SHP77 (cell line): ENCODE measurements at places on chromosomes 3 and 15.

GRCh38 chr3:106097817-106098435 is 229.1 kb upstream of the CBLB start:
- DNase-seq: no peak

- DNase-seq: no peak
Measured at GRCh38 chr3:73621388-73621787, 3.4 kb downstream of the PDZRN3 start.

DNA sequence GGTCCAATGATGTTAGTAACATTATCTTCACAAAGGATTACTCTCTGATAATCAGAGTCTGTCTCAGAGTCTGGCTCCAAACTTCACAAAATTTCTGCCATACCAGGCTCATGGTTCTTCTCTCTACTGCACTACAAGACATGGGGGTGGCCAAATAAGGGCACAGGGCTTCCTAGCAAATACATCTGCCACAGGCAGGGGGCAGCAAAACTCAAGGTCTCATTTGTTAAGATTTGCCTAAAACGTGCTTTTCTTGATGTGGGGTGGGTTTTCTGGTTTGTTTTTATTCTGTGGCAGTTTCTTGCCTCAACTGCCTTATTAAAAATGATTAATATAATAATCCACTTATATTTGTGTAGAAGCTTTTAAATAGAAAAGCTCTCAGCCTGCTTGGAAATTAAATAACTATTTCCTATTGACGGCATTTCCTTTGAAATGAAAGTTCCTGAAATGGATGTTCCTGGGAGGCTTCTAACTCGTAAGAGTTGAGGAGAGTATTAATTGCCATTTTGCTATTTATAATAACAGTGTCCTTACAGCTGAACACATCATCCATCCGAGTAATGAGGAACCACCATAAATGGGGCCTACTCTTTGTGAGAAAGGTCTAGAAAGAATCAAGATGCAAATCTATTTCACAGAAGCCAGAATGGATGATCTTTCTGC is 53.8 kb downstream of the SST start:
- DNase-seq: peak; percentile 30

DNA sequence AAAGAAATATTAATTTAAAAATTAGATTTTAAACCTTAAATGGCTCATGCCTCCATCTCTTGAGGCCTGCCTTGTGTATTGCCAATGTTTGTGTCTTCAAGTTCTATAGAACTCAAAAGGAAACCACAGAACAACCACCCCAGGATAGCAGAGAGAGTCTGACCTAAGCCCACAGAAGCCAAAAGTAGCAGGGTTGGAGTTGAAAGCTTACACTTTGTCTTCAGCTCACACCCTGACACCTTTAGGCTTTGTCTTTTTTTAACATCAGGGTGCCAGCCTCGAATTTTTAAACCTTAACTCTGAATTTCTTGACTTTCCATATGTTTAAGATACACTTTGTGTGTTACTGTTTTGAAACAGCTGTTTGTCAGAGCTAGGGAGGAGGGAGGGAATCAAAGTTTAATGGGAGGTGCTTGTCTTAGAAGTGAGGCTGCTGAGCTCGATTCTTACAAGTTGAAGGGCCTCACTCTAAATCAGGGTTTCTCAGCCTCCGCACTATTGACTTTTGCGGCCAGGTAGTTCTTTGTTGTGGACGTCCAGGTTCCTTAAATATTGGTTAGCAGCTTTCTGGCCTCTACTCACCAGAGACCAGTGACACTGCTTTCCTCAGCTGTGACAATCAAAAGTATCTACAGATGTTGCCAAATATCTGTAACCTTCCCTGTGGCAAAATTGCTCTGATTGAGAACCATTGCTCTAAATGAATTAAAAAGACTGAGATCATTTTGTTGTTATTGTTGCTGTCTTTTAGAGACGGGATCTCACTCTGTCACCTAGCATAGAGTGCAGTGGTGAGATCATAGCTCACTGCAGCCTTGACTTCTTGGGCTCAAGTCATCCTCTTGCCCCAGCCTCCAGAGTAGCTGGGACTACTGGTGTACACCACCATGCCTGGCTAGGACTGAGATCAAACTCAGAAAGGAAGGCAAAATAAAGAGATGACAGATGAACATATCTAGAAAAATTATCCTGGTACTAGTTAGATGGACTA is 139.2 kb upstream of the EOMES start:
- DNase-seq: no peak

GRCh38 chr3:46019707-46020106 is 7.6 kb downstream of the XCR1 start:
- DNase-seq: no peak

GRCh38 chr3:51944451-51945021 is 2.4 kb downstream of the PARP3 start:
- DNase-seq: no peak

- DNase-seq: no peak
Measured at GRCh38 chr15:34883042-34883441, 86.5 kb downstream of the AQR start.

- no peak for DNase-seq
Measured at GRCh38 chr3:168624892-168625448, 529.2 kb upstream of the GOLIM4 start.

DNA sequence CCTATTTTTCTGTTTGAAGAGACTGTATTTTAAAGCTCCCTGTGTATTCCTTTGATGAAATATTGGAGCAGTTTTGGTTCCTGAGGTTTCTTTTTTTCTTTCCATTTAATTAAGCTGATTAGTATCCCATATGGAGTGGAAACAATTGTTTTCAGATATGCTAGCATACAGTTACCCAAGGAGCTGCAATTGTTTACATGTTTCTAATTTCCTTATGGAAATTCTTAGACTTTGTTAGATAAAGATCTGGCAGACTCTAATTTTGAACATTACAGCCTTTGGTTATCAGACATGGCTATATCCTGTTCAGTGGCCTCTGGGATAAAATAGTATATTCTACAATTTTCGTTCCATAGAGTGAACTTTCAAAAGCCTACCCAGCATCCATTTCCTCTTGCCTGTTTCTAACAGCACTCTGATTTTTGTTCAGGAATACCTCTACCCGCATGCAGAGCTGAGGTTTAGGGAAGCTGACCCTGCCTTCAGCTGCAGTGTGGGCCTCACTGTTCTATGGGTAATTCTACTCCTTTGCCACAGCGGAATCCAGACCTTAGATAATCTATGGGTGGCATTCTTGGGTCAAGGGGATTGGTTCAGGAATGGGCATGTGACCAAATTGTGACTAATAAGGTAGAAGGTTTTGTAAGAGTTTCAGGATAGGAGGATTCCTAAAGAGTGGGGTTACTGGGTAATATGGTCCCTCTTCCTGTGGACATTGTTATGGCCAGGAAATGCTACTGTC is 161.1 kb upstream of the ANKRD28 start:
- DNase-seq: no peak

- no peak for DNase-seq
Measured at GRCh38 chr3:160400702-160401150, 1.3 kb downstream of the SMC4 start.

GRCh38 chr3:29585368-29585767 is 304.5 kb downstream of the RBMS3 start:
- DNase-seq: no peak
